ENCODE measurements at places on chromosomes 3 and 15.

DNA sequence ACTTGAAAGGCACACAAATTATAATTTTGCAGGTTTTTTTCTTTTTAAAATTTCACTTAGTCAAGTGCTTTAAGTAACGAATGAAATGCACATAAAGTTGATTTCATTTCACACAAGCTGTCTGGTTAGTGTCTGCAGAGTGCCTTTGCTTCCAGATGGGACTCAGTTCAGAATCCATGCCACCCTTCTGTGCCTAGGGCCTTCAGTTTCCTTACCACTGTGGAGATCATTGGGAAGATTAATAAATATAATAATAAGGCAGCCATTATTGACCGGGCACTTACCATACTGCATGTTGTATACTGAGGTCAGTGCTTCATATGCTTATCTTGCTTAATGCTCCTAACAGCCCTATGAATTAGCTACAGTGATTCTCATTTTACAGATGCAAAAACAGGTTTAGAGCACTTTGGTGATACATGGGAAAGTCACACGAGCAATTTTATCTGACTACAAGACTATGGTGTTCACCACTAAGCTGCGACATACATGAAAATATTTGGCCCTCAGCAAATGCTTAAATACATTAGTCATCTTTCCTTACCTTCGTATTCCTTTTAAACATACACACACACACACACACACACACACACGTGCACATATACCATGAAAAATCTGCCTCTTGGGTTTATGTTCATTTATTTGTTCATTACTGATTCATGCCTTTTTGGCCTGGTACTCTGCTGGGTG, 3.1 kb downstream of the NMNAT3 start:
- DNase-seq: no peak

- DNase-seq: no peak
Observed at GRCh38 chr3:43649365-43649968, 27.7 kb upstream of the ANO10 start.

GRCh38 chr3:150068440-150069153, 97.9 kb upstream of the PFN2 start:
- DNase-seq: no peak

- DNase-seq: no peak
Observed at GRCh38 chr3:45524565-45524964, 70.0 kb upstream of the LIMD1 start.
